ENCODE measurements at places on chromosomes 11 and 22.

DNA sequence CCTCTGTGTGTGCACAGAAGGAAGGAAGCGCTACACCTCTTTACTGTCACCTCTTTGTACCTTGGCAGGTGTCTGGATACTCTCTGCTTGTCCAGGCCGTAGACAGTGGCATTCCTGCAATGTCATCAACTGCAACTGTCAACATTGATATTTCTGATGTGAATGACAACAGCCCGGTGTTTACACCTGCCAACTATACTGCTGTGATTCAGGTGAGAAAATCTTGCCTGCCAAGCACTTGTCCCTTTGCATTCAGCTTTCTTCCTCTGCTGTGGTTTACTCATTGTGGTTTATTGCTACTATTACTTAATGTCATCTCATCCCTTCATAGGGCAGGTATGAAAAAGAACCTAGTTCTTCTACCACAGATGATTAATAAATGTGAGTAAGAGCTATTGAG is 131.9 kb upstream of the MTNR1B start:
- DNase-seq: no peak

GRCh38 chr11:73167363-73167954 is 25.3 kb upstream of the FCHSD2 start:
- DNase-seq: no peak

DNA sequence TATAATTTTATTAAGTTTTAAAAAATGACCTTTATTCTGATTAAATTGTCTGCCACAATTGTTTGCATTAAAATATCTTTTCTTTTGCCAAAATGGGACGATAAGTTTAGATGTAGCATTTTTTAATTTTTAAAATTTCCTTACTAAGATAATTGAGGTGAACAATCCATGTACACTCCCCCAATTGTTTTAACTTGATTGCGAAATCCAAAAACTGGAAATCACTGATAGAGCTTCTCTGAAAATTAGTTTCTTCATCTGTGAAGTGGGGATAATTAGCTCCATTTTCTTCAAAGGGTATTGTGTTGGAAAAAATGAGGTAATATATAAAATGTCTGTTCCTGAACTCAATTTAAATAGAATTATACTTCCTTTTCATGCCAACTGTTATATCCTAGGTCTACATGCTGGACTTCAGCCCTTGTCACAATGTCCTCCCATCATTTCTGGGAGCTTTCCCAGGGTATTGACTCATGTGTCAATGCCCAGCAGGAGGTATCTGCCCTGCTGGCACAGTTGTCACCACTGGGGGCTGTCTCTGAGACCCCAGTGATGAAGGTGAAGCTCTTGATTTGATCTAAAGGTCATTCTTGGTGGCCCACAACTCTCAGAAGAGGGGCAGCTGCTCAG is 28.7 kb upstream of the NAV2 start:
- no peak for DNase-seq

GRCh38 chr11:35035894-35036408 is 103.0 kb upstream of the CD44 start:
- no peak for DNase-seq

- no peak for DNase-seq
Observed at GRCh38 chr22:41917375-41917902, 2.6 kb upstream of the SHISA8 start.

- no peak for DNase-seq
Observed at GRCh38 chr11:116082256-116082655, 578.0 kb upstream of the CADM1 start.

GRCh38 chr11:110565357-110566336 is 135.9 kb downstream of the FDX1 start:
- no peak for DNase-seq

GRCh38 chr11:13861411-13861810 is 101.1 kb upstream of the SPON1 start:
- no peak for DNase-seq

DNA sequence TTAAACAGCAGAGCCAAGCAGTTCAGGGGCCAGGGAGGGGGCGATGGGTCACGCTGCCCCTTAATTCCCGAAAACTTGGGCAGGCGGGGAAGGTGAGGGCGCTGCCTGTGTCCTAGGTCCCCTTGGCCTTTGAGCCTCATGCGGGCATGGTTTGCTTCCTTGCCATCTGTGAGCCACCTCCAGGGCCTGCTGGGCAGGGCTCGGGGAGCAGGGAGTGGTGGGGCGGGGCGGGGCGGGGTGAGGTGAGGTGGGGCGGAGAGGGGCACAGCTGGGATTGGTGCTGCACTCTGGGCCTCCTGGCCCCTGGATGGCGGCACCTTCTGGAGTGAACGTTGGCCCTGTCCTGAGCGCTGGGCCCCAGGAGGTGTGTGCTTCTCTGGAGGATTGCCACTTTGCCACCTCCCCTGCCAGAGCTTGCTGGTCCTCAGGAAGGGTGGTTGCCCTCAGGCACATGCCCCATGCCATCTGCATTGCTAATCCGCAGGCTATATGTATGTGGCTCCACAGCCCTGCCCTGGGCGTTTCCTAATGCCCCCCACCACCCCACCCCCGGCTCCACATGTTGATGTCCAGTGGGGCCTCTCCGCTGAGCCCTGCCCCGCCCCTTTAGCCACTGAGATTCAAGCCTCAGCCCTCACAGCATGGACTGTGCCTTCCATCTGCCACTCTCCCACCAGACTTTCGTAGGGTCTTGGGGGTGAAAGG is 352.5 kb downstream of the TBC1D22A start:
- no peak for DNase-seq

DNA sequence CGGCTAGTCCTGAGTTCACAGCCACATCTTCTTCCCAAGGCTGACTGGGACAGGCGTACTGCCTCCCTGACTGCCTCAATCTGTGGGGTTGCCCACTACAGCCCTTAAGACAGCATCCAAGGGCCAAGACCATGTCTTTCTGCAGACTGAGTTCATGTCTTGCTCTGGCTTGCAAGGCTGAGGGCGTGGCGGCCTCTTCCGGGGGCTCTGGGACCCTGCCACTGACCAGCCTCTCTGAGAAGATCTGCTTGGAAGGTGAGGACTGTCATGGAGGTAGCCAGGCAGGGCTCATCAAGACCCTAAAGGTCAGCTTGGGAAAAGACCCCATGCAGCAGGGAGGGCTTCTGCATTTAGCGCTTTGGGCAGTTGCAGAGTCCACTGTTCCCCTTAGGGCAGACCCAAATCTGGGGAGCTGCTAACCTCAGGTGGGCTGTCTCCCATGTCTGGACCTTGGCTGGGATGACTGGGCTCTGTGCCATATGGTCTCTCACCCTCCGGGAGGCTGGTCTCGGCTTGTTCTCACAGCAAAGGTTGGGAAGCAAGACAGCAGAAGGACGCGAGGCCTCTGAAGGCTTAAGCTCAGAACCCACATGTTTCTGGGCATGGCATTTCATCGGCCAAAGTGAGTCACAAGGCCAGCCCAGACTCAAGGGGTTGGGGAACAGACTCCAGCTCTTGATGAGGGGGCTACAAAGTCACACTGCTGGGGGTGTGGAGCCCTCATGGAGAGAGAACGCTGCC is 109.1 kb upstream of the LMO1 start:
- DNase-seq: no peak
